Activated T-helper 1 cell treated with anti-CD3 and anti-CD28 coated beads, Interleukin-12 subunit alpha, Interleukin-12 subunit beta, Interleukin-2, Interleukin-4 antibody, amounts not matched to agents 30 ng/mL and 10 ng/mL and 1 ng/mL, durations not matched to agents 14 hours and 24 hours and 36 hours (primary cell): ENCODE measurements at places on chromosomes 7 and 10.
A peak's percentile ranks its signal among the peaks of the same experiment; 100 is the strongest.

- no peak for DNase-seq
Observed at GRCh38 chr7:101411508-101411874, 48.8 kb downstream of the COL26A1 start.

GRCh38 chr7:48806731-48807130 is 117.6 kb upstream of the CDC14C start:
- no peak for DNase-seq

DNA sequence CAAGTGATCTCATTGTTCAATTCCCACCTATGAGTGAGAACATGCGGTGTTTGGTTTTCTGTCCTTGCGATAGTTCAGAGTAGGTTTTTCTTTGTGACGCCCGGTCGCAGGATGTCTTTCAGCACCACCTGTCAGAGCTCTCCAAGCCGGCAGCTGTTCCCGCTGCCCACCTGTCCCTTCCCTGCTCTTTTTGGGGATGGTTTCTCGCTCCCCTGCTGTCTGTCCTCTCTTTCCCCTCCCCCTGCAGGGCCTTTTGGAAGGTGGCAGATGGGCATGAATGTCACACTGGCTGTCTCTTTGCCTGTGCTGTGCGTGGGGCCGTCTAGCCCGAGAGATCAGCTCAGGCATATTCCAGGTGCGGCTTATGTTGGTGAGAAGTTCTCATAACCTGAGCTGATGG is 137.0 kb downstream of the GRK5 start:
- no peak for DNase-seq

DNA sequence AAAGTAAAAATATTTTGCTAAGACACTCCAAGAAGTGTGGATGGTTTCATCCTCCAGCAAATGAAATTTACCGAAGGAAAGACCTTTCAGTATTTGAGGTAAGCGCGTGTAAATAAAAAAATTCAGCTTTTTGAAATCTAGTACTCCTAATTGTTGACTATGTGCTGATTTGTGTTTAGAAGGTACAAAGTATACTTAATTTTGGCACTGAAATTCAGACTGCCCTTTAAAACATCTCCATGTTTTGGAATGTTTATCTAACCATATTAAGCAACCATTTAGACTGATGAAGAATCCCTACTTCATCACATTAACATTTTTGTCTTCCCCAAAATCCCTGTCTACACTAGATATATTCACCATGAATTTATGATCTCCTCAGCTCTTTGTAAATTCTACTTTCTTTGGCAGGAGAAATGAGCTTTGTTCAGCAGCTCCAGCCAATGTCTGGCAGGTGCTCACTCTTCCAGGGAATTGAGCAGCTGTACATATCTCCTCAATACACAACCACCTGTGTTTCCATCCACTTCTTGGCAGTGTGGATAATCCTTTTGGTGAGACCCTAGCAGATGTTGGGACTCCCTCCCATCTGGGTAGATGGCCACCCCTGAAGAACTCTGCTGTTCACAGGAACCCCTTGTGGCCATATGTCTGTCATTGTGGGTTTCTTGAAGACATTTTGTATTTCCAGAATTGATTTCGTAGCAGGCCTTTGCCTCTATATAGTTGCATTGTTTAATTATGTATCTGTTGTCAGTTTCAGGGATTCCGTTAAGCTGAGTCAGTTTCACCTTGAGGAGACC is 129.4 kb upstream of the SAMD8 start:
- DNase-seq: no peak

GRCh38 chr7:151731022-151731441 is 145.9 kb downstream of the PRKAG2 start:
- DNase-seq: no peak

- no peak for DNase-seq
Observed at GRCh38 chr10:33818343-33818742, 483.9 kb upstream of the NRP1 start.

DNA sequence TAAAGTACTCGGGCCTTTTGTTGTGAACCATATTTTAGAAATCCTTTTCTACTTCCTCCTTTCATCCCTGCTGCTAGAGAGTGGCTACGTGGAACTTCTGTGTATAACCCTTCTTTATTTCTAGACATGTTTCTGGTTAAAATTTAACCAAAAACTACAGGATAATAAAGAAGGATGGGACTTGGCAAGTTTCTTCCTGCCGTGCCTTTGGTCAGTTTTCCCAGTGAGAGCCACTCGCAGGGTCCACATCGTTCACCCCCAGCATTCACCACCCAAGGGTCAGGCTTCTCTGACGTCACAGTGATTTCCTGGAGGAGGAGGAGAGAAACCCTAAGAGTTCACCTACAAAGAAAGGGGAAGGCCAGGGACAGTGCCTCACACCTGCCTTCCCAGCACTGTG is 45.4 kb downstream of the NKX6-2 start:
- no peak for DNase-seq

DNA sequence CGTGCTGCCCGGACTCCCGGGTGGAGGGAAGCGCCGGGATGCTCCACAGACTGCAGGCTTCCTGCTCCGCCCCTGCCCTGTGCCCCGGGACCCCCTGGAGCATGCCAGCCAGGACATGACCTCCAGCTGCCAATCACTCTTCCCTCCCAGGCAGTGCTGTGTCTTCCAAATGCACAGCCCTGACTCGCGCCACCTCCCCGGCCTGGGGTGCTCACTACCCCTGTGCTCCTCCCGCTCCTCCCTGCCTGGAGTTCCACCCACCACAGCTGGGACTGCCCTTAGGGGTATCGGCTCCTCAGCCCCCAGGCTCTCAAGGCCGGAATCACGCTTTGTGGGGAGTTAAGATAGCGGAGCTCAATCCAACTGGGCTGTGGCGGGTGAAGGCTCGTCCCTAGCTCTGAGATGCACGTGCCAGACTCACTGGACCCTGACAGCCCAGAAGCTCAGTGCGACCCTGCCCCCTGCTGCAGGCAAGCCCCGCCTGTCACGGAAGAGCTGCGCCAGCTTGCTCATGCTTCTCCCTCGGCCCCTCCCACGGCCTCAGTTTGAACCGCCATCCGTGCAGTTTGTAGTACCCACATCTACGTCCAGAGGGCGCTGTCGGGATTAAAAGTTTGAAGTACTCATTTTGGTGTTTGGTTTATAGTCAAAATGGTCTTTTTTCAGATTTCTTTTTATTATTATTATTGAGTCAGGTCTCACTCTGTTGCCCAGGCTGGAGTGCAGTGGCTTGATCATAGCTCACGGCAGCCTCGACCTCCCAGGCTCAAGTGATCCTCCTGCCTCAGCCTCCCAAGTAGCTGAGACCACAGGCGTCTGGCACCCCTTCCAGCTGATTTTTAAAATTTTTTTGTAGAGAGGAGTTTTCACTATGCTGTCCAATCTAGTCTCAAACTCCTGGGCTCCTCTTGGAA is 142.5 kb upstream of the TCERG1L start:
- DNase-seq: peak; percentile 47

- peak; percentile 88 for DNase-seq
Observed at GRCh38 chr10:11178606-11179515, 161.2 kb downstream of the CELF2 start.

DNA sequence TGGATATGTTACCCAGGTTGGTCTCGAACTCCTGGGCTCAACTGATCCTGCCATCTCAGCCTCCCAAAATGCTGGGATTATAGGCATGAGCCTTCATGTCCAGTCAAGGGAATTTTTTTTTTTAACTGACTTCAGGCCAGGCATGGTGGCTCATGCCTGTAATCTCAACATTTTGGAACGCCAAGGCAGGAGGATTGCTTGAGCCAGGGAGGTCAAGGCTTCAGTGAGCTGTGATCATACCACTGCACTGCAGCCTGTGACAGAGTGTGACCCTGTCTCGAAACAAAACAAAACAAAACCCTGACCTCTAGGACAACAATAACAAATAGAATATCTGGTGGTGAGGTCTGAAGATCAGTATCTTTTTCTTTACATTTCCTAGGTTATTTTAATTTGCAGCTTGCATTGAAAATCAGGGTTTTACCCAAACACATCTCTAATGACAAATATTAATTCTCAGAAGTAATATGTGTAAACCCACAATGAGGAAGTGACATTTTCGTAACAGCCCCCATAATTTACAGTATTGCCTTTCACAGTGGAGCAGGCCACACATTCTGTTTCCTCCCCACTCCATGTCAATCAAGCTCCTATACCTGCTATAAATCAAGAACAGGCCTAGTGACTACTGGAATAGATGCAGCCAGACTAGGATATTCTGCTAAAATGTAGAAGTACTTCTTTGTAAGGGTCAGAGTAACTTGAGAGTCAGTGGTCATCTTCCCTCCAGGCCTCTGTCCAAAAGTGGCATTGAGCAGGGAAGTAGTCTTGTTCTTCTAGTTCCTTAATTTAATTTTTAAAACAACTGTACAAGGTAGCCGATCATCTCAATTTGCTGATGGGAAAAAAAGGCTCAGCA is 43.3 kb upstream of the ECHDC3 start:
- no peak for DNase-seq

GRCh38 chr10:62054408-62054807 is 152.9 kb downstream of the ARID5B start:
- DNase-seq: no peak

- no peak for DNase-seq
Observed at GRCh38 chr10:26044141-26044749, 110.2 kb downstream of the MYO3A start.

GRCh38 chr10:124143721-124144120 is 50.3 kb upstream of the CHST15 start:
- DNase-seq: no peak

GRCh38 chr7:116776610-116777289 is 85.6 kb upstream of the CAPZA2 start:
- DNase-seq: no peak

- DNase-seq: no peak
Observed at GRCh38 chr10:118979661-118980060, 49.9 kb upstream of the NANOS1 start.
